ENCODE measurements at places on chromosomes 7 and 10.

GRCh38 chr7:151552352-151553028 is 32.8 kb upstream of the RHEB start:
- DNase-seq = no peak

GRCh38 chr7:128029405-128029995 is 1.7 kb downstream of the LRRC4 start:
- no peak for DNase-seq

GRCh38 chr10:29136411-29136810 is 152.5 kb upstream of the LYZL1 start:
- DNase-seq = no peak

DNA sequence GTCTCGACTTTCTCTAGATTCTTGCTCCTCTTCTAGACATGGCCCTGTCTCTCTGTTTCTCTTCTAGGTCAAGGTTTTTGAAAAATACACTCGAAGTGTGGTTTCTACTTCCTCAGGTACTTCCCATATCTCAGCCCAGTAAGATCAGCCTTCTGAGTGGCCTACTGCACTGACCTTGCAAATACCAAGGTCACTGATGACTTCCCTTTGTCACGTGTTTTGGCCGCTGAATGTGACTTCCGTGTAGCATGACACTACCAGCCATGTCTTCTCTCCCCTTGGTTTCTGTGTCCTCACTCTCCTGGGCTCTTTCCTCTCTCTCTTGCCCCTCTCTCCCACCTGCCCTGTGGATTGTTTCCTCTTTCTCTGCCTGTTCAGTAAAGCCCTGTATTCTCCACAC is 7.9 kb upstream of the WIPF3 start:
- no peak for DNase-seq

DNA sequence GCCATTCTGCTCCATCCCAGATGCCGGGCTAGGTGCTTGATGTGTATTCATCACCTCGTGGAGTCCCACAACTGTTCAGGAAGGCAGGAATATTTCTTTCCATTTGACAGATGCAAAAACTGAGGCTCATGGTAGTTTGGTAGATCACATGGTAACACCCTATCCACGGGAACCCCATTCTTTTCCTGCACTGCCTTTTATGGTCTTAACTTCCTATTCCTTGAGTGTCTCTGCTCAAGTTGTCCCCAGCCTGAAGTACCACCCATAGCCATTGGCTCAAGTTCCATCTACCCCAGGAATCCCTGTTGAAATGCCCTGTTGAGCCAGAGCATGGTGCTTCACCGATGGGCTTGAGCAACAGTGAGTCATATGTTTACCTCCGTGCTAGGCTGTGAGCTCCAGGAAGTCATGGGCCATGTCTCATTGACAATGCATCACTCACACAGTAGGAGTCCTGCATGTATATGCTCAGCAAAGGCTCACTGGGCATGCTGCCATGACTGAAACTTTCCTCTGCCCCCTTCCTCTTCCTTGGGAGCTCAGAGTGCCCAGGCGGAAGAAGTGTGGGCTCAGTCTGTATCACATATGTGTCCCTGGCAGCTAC is 71.7 kb upstream of the ADAM12 start:
- no peak for DNase-seq

GRCh38 chr10:129852829-129853561 is 111.1 kb downstream of the EBF3 start:
- DNase-seq = no peak

DNA sequence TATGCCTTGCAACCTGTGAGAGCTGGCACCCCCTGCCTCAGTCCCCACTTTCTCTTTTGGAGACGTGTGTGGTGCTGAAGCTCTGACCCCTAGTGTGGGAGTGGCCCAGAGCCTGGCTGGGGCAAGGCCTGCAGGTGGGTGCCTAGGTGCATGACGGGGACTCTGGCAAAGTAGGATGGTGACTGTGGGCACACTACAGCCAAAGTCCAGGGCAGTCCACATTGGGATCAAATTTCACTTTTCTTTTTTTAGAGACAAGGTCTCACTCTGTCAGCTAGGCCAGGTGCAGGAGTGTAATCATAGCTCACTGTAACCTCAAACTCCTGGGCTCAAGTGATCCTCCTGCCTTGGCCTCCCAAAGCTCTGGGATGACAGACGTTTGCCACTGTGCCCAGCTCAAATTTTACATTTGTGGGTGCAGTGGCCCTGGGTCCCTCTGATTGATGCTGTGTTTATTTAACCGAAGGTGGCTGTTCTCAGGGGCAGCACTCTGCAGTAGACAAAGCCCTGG is 52.3 kb downstream of the NEURL1 start:
- no peak for DNase-seq

DNA sequence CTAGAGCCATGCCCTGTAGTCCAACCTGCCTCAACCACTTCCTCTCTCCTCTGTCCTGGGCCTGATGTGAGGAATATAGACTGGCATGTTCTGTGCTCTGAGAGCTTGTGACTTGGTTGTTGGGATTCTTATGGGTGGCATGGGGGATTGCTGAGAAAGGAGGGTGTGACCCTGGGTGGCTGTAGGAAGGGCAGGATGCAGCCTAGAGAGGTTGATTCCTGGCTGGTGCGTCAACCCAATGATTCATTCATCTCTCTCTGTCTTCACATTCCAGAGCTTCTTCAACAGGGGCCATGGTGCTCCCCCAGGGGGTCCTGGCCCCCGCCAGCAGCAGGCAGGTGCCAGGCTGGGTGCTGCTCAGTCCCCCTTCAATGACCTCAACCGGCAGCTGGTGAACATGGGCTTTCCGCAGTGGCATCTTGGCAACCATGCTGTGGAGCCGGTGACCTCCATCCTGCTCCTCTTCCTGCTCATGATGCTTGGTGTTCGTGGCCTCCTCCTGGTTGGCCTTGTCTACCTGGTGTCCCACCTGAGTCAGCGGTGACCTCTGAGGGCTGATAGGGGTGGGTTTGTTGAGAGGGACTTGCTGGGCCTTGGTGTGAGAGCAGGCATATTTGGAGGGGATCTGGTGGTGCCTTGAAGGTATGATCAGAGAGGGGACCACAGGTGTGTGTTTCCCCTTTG is 2.6 kb downstream of the FAM241B start:
- DNase-seq = no peak

GRCh38 chr7:14207138-14207537 is 217.7 kb upstream of the ETV1 start:
- DNase-seq = no peak

GRCh38 chr7:122886357-122887081 is at the start of gene CADPS2:
Gene CADPS2 (minus strand): TSS chr7:122886460. CDS start chr7:122886337, 123 bp downstream.
- no peak for DNase-seq

DNA sequence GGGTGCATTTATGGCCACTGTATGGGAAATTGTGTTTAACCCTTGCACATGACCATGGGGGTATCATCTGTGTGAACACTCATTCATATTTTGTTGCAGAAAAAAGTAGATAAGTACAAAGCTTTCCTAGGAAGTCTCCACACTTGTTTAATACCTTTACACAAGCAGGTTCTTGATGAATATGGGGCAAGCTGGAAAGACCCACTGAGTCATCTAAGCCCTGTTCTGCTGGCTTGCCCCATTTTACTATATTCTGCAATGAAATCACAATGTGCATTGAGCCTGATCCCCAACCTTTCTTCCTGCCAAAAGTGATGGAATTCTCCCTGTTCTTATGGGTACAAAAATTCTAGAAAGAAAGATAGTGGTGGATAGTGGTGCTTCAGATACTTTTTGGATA is 99.8 kb downstream of the CCDC71L start:
- no peak for DNase-seq

GRCh38 chr7:111982804-111983203 is 223.4 kb downstream of the DOCK4 start:
- DNase-seq = no peak

- no peak for DNase-seq
These were observed 190.5 kb upstream of the NRP1 start for GRCh38 chr10:33524966-33525365.

DNA sequence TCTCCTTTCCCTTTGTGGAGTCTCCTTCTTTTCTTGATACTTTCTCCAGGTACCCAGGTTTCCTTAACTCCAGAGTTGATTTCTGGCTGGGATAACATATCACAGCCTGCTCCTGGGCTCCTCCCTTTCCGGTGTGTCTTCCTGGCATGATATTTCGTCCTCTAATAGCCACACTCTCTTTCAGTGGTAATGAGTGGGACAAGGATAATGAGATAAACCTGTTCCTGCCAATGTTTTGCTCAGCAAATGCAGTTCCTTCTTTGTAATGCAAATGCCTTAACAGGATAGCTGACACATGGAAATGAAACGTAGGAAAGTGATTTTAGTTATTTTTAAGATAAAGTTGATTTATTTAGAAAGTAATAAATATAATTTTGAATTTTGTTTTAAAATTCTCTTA is 168.6 kb downstream of the NRP1 start:
- no peak for DNase-seq

- no peak for DNase-seq
These were observed 144.6 kb downstream of the NRCAM start for GRCh38 chr7:108311446-108312168.

DNA sequence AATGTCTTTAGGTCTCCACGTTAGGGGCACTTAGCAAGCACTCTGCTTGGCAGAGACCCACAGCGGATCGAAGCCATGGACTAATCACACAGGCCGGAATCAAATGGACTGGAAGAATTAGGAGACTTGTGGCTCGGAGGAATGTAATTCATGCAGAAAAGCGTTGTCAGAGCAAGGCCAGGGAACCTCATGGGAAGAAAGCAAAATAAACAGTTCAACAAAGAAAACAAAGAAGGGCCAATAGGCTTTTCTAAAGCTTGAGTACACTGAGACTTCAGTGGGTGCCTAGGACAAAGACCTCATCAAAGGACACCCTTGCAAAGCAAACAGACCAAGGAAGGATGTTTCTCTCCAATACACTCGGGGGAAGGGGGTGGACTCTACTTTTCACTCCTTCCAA is 171.1 kb downstream of the GLI3 start:
- DNase-seq = no peak

DNA sequence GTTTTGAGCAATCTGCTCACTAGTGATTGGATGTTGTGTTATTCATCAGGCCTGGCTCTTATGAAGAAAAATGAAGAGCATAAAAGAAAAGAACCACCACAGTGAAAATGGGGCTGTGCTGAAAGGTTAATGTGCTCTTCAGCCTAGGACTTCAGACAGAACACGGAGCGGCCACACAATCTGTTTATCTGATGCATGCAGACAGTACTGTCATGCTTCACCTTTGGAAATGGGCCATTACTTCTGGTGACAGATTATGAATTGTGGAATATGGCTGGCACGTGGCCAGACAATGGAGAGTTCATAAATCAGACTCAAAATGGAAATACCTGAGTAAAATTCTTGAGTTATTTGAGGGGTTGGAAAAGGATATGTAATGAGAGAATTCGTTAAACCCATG is 86.0 kb upstream of the NOBOX start:
- DNase-seq = no peak

DNA sequence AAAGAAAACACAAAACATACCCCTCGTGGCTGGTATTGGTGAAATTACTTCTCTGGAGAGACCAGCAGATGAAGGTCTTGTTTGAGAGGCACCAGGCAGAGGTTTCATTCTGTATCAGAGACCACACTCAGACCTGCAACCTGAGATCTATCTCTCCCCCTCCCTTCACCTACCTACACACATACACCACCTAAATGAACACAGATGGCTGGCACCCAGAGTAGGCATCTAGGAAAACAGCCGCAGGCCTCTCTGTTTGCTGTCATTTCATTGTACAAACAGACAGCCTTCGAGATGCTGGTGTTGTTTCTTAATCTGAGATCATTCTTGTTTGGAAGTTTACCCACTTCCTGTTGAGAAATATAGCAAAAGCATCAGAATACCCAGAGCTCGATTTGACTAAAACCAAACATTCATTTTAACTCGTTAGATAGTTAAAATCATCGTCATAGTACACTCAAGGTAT is 173.9 kb upstream of the SLC25A13 start:
- DNase-seq = no peak

DNA sequence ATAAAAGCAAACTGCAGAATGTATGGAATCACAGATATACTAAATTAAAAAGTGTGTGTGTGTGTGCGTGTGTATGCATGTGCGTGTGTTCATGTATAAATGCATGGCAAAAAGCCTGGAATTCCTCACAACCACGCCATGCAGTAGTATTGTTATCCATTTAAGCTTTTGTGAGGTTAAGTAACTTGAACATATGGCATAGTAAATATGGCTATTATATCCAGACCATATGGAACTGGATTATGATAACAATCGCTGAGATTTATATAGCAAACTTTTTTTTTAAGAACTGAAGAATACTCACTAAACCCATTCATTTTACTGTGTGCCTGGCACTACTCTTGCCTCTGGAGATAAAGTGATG is 22.3 kb upstream of the NANOS1 start:
- DNase-seq = no peak

GRCh38 chr10:63553031-63553430 is 31.8 kb downstream of the REEP3 start:
- DNase-seq = no peak

DNA sequence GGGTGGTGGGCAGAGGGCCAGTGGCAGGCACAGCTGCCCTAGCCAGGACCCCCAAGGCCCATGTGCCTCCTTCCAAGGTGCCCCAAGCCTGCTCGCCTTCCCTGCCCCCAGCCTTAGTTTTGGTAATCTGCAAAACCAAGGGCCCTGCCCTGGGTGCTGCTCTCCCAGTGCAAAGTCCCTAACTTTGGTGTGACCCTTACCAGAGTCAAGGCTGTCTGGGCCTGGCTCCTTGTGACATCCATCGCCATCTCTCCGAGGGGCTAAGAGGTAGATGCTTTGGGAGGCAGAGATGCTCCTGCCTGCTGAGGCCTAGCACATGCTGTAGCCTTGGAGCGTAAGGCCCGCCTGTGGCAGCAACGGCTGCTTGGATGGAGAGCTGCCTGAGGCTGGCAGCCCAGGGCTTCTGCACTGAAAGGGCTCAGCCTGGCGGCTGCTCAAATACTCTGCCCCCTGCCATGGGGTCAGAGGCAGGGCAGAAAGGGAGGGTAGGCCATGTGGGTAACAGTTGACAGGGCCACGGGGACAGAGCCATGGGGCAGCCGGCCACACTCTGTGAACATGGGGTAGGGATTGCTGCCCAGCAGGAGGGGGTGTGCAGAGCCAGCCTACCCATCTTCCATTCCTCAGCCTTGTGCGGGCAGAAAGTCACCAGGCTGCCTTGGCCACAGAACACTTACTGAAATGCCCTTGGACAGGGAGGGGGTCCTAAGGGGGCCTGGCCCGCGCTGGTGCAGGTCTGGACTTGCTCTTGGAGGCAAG is 17.9 kb upstream of the MYL7 start:
- DNase-seq = no peak

DNA sequence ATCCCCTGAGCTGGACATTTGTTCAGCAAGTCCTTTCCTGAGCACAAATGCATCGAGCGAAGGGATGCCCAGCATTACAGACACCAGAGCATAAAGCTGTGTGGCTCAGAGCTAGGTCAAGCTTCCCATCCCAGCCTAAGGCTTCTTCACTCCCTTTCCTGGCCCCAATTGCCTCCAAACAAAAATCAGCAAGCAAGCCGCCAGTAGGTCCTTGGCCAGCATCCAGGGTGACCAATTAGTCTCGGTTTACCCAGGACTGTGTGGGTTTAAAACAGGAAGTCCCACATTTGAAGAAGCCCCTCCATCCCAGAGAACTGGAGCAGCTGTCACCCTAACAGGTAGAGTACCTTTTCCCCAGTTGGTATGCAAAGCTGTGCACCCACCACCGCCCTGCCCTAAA is 51.2 kb downstream of the PRKAG2 start:
- DNase-seq = no peak
